ENCODE measurements at places on chromosomes 12 and 14. TPM values are rescaled to one million over a fixed set of nuclear protein-coding genes. Genes with fewer than 3 reads are reported as not detected.

TAS2R7 gene
- total RNA-seq, result not detected

- no peak overlapping the region for H3K4me3 ChIP-seq
- peak; percentile 7 for DNase-seq
- H3K4me1 ChIP-seq, result no peaks in the 10 kb centered on the region
- no peaks in the 10 kb centered on the region for H3K36me3 ChIP-seq
Measured at GRCh38 chr14:64213086-64213485, 81.1 kb downstream of the ESR2 start.

PRB2 gene
- not detected for total RNA-seq

DNA sequence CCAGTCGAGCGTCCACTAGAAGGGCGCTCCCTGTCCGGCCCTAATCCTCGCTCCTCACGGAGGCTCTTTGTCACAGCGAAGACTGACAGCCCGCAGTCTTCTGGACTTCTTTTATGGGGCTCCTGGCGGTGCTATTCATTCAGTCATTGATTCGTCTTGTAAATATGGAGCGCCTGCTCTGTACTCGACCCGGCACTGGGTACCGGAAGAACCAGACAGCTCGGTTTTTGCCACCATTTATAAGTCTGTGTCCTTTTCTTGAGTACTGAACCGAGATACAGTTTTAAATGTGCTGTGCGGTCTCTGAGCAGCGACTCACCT is 570 bp downstream of the DMAC2L start:
- H3K4me3 ChIP-seq, result peak overlapping the region; percentile 80
- no peaks in the 10 kb centered on the region for H3K36me3 ChIP-seq
- no peaks in the 10 kb centered on the region for H3K27me3 ChIP-seq
- DNase-seq, result no peak
- H3K27ac ChIP-seq, result peak overlapping the region; percentile 77

- no peaks in the 10 kb centered on the region for H3K27me3 ChIP-seq
- H3K4me1 ChIP-seq, result peaks cover 10% of the 10 kb centered on the region
- no peaks in the 10 kb centered on the region for H3K36me3 ChIP-seq
- H3K4me3 ChIP-seq, result no peak overlapping the region
- DNase-seq, result no peak
Measured at GRCh38 chr14:94660306-94660946, 48.2 kb downstream of the SERPINA3 start.

KLRC1 gene
- total RNA-seq, result not detected

GLIPR1L1 gene
- total RNA-seq, result not detected

- no peak overlapping the region for H3K4me3 ChIP-seq
- H3K27me3 ChIP-seq, result no peaks in the 10 kb centered on the region
- 0 out of 2 replicates have a peak, but pooled peaks cover 3% of the 10 kb centered on the region for H3K4me1 ChIP-seq
- no peak for DNase-seq
- no peak overlapping the region for H3K27ac ChIP-seq
Measured at GRCh38 chr12:19144985-19145384, 15.5 kb downstream of the PLEKHA5 start.

- H3K36me3 ChIP-seq, result peaks cover 18% of the 10 kb centered on the region
- no peaks in the 10 kb centered on the region for H3K4me1 ChIP-seq
- no peak overlapping the region for H3K27ac ChIP-seq
Measured at GRCh38 chr14:102878174-102878969, 44.1 kb upstream of the AMN start.

TAS2R8 gene
- not detected for total RNA-seq

RHOF gene
- 8.2 TPM for total RNA-seq

GRCh38 chr14:76772300-76773187 is 11.3 kb downstream of the VASH1 start:
- no peak overlapping the region for H3K4me3 ChIP-seq
- no peaks in the 10 kb centered on the region for H3K36me3 ChIP-seq

GRCh38 chr14:44438936-44439335 is 68.1 kb downstream of the FSCB start:
- no peak for DNase-seq
- no peak overlapping the region for H3K4me3 ChIP-seq
- no peaks in the 10 kb centered on the region for H3K36me3 ChIP-seq
- no peaks in the 10 kb centered on the region for H3K27me3 ChIP-seq
- H3K27ac ChIP-seq, result no peak overlapping the region

GPX2 gene
- total RNA-seq, result not detected

DNA sequence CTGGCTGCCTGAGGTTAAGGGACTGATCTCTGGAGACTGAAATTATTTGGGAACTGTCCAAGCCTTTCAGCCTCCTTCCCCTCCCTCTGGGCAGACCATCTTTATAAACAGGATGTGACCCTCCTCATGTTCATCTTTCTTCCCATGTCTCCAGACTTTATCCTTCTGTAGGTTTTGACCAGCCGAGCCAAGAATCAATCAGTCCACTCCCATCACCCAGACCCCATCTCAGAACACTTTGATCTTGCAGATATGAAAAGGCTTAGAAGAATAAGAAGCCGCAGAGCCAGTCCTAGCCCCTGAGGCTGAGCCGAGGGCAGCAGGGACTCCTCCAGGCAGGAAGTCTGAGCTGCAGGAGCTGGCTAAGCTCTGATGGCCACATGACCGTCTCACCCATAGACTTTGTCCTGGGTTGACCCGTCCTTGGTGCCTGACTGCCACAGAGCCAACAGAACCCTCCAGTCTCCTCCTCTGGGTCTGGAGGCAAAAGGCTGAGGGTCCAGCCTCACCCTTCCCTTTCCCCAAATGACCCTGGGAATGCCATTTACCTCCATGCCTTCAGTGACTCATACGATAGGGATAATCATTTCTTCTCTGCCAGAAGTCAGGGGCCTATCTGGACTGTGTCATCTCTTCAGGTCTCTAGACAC is 1.6 kb downstream of the KRT71 start:
- H3K36me3 ChIP-seq, result no peaks in the 10 kb centered on the region
- H3K4me1 ChIP-seq, result no peaks in the 10 kb centered on the region
- no peak overlapping the region for H3K4me3 ChIP-seq
- no peak overlapping the region for H3K27ac ChIP-seq

GRCh38 chr12:120800665-120801064 is 75.0 kb downstream of the ACADS start:
- H3K4me1 ChIP-seq, result no peaks in the 10 kb centered on the region
- H3K36me3 ChIP-seq, result peaks cover 4% of the 10 kb centered on the region
- H3K4me3 ChIP-seq, result no peak overlapping the region
- H3K27ac ChIP-seq, result no peak overlapping the region
- no peaks in the 10 kb centered on the region for H3K27me3 ChIP-seq
- DNase-seq, result no peak

- H3K36me3 ChIP-seq, result no peaks in the 10 kb centered on the region
- DNase-seq, result no peak
- H3K4me1 ChIP-seq, result no peaks in the 10 kb centered on the region
- no peak overlapping the region for H3K27ac ChIP-seq
Measured at GRCh38 chr12:119207063-119207560, 28.4 kb downstream of the HSPB8 start.

DNA sequence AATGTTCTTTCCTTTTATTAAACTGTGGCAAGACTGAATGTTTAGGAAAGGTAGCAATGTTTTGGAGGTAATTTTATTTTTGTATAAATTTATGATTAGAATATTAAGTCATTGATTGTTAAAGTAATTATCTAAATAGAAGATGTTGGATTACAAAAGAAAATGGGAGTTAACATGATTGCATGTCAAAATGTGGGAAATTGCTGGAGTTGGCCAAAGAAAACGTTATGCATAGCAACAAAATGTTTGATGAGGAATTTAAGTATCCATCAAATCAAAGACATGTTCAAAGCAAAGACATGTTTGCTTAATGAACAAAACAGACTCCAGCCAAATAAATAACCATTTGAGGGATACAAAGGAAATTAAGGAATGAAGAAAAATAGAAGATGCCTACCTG is 3.2 kb upstream of the MLH3 start:
- H3K36me3 ChIP-seq, result no peaks in the 10 kb centered on the region
- peak overlapping the region; percentile 46 for H3K27ac ChIP-seq
- DNase-seq, result no peak
- H3K4me3 ChIP-seq, result peak overlapping the region; percentile 20
- peaks cover 45% of the 10 kb centered on the region for H3K4me1 ChIP-seq

FGF6 gene
- total RNA-seq, result not detected

NUAK1 gene
- total RNA-seq, result 29.6 TPM

NTF3 gene
- 4.8 TPM for total RNA-seq

DNA sequence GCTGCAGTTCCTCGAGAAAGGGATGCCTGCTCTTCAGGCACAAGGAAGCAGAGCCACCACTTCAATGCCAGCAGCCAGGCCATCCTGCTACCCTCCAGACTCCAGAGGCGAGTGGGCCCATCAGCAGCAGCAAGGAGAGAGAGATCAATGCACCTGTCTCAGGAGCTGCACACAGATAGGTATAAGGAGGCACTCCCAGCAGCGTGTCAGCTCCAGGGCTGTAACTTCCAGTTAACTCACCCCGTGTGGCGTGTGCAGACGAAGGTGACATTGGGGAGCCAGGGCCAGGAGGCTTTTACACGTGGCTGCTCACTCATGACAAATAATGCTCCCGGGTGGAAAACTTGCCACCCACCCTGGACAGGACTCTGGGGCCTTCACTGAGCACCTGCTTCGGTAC is 24.2 kb downstream of the GALNT16 start:
- H3K4me1 ChIP-seq, result peaks cover 5% of the 10 kb centered on the region
- no peak for DNase-seq
- no peaks in the 10 kb centered on the region for H3K36me3 ChIP-seq
- no peaks in the 10 kb centered on the region for H3K27me3 ChIP-seq
- no peak overlapping the region for H3K27ac ChIP-seq
- no peak overlapping the region for H3K4me3 ChIP-seq

DNA sequence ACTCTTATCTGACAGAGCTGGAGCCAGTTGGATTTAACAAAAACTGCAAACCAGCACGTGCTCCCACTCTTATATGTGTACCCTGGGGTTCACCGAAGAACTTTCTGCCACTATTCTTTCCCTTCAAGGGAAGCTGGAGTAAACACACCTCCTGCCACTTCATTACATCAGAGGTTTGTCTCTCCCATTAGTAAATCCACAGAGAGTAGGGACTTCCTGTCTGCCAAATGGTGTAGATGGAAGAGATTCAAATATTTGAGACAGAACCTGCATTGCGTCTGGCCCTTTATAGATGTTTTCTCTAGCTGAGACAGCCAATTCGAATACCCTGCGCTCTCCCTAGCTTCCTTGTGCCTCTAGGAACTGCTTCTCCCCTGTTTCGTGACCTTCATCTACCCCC is 29.1 kb upstream of the AEBP2 start:
- no peak overlapping the region for H3K4me3 ChIP-seq
- H3K27me3 ChIP-seq, result no peaks in the 10 kb centered on the region
- no peaks in the 10 kb centered on the region for H3K4me1 ChIP-seq
- no peak overlapping the region for H3K27ac ChIP-seq
- H3K36me3 ChIP-seq, result no peaks in the 10 kb centered on the region

DEGS2 gene
- not detected for total RNA-seq

DNA sequence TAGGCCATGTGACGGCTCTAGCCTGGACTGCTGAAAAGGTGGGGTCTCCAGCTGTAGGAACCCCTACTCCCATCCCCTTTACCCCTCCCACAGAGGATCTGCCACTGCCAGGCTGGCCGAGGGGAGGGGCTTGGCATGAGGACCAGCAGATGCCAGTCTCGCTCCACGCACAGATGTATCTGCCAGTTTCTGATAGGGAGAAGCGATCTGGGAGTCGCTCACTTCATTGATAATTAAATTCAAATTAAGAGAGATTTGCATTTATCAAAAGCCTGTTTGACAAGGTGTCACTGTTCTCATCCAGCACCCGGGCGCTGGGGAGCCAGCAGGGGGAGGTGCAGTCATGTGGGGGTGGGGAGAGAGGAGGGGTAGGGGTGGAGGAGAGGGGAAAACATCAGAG is 217.6 kb upstream of the MYL2 start:
- no peak overlapping the region for H3K27ac ChIP-seq
- no peaks in the 10 kb centered on the region for H3K27me3 ChIP-seq
- no peak for DNase-seq
- no peaks in the 10 kb centered on the region for H3K4me1 ChIP-seq
- no peak overlapping the region for H3K4me3 ChIP-seq
- no peaks in the 10 kb centered on the region for H3K36me3 ChIP-seq

- no peak overlapping the region for H3K27ac ChIP-seq
- H3K27me3 ChIP-seq, result no peaks in the 10 kb centered on the region
- no peaks in the 10 kb centered on the region for H3K36me3 ChIP-seq
Measured at GRCh38 chr14:49569281-49569680, 16.9 kb downstream of the RPS29 start.

DNA sequence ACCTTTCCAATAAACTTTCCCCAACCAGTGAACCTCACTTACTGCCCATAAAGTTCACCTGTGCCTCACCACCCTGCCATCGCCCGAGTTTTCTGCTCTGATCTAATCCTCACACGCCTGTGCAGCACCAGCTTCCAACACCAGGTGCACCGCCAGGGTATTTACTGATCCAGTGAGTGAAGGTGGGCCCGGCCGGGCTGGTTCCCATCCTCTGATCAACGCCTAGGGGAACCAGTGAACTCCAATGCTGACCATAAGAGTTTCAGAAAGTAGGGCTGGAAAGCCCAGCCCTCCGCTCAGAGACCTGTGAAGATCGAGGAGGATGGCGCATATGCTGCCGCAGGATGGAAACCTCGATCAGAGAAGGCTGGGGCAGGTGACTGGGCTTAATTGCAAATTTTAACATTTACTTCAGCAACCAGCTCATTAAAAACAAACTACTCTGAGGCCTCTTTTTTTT is 685 bp upstream of the MYL6B start:
- peak overlapping the region; percentile 78 for H3K4me3 ChIP-seq
- peak overlapping the region; percentile 81 for H3K27ac ChIP-seq

DNA sequence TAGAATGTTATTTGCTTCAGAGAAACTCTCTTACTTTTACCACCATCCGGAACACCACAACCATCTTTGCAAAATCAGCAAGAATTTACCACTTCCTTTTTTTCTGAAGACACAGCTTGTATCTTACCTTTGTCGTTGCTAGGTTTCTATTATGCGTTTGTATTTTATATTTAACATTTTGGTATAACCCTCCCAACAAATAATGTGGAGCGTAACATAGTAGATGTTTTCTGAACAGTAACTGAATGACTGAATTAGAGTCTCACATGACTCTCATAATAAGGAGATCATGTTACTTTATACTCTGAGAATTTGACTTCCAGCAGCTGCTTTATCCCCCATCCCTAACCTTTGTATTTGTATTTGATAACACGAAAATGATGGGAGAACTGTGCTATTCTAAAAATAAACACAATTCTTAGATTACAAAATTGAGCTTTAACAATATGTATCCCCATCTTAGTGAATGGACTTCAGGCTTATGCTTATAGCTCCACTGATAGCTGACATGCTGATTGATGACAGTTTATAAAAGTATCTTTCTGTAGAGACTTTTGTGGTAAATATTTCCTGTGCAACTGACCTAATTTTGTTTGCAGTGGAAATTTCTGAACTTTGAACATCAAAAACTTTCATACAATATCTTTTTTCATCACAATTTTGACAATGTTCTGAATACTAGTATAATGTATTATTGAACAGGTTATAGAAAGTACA is 7.9 kb upstream of the KLRB1 start:
- H3K4me1 ChIP-seq, result no peaks in the 10 kb centered on the region
- H3K27me3 ChIP-seq, result 0 out of 2 replicates have a peak, but pooled peaks cover 7% of the 10 kb centered on the region
- no peaks in the 10 kb centered on the region for H3K36me3 ChIP-seq
- no peak for DNase-seq

DNA sequence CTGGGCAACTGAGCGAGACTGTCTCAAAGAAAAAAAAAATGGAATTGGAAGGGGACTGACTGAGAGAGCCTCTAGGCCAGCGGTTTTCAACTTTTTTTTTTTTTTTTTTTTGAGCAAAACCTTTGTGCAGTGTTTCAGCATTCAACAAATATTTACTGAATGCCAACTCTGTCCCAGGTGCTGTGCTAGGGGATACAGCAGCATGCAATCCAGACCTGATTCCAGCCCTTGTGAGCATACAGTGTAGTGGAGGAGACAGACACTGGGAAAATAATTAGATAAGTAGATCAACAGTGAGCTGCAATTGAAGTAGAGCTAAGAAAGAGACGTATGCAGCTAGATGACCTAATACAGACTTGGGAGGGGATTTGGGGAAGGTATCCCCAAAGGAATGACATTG is 23.8 kb upstream of the LTBP2 start:
- H3K4me1 ChIP-seq, result peaks cover 22% of the 10 kb centered on the region
- H3K4me3 ChIP-seq, result no peak overlapping the region

Measured in GM23248 (cell line).